ENCODE measurements at places on chromosomes 3 and 15.

- DNase-seq, result no peak
Measured at GRCh38 chr3:12741209-12741608, 17.9 kb downstream of the TMEM40 start.

DNA sequence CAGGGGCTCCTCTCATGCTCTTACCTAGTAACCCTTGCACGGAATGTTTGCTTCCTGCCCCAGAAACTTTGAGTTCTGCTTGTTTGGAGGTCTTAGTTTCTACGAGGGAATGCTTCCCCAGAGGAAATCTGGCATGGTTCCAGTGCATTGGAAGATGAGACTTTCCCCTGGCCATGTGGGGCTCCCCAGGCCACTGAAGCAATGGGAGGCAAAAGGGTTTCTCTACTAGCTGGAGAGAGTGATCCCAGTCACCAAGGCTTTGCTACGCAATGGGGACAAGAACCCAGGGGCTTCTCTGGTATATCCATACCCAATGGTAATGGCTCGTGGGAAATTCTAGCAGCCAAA lies 44.2 kb upstream of the RPL32 start:
- DNase-seq, result no peak

GRCh38 chr15:39381517-39381916 lies 199.4 kb upstream of the THBS1 start:
- no peak for DNase-seq

DNA sequence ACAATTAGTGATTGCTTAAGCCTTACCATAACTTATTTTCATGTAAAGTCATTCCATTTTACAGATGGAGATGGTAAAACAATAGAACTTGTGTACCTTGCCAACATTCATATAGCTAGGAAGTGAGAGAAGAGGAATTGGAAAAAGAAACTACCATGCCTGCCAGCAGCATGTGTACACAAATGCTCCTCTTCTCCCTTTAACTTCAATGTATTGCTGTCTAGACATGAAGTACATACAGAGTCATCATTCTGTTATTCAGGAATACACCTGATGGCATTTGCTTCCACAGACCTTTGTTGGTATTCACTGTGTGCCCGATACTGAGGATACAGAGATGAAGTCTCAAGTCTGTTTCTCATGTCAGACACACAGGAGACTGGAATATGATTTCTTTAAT lies 7.1 kb upstream of the TMEM207 start:
- DNase-seq, result no peak

- no peak for DNase-seq
Measured at GRCh38 chr15:22240403-22240802, 160.1 kb downstream of the OR4M2 start.

DNA sequence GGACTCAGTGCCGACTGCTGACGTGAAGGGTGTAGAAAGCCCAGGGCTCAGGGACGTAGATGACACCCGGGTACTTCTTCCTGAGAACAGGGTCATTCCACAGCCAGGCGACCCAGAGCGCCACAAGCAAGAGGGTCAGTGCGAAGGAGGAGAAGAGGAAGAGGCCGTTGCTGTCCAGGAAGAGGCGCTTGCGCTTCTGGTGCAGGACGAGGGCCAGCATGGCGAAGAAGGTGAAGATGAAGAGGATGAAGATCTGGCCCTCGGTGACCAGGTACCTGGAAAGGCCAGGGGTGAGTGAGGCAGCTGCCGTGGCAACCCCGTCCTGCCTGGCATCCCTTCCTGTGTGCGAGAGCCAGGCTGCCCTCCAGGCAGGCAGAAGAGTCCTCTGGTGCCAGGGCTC lies 3.0 kb upstream of the CALML4 start:
- no peak for DNase-seq

GRCh38 chr3:197399486-197399885 lies 101.1 kb upstream of the DLG1 start:
- DNase-seq, result no peak

GRCh38 chr3:57006179-57006657 lies 54.2 kb upstream of the SPATA12 start:
- no peak for DNase-seq

DNA sequence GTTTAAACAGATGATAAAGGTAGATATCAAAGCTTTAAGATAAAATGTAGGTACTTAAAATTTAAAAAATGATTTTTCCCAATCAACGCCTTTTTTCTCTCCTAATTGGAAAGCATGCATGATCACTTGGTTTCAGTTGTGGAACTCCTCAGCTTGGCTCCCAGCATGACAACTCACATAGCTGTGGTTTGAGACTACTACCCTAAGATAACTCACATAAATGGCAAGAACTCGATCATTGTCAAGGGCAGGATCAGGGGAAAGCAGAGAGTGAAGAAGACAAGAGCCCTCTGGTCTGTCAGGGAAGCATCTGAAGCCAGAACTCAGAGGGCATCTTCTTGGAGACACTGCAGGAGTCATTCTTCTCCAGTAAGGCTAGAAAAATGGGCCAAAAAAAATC lies 516.7 kb downstream of the NTRK3 start:
- DNase-seq, result no peak
